DMS 273 treated with DMSO at 0.1 percent for 48 hours (cell line): ENCODE measurements at places on chromosomes 7 and 10.

DNA sequence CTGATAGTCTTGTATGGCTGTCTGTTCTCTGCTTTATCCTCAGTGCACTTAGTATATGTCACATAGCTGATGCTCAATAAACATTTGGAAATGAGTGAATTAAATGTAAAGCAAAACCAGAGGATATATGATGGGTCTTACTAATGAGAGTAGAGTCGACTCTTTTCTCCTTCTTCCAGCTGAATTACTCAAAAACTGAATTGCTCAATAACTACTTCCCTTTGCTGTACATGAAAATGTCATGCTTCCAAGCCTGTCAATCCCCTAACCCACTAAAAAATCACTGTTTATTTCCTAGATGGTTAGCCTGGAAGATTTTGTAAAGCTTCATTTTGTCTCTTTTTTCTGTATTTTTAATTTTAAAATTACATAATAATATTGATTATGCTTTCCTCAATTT lies 88.0 kb downstream of the OR13A1 start:
- no peak for DNase-seq

GRCh38 chr10:115093776-115094408 lies 727 bp downstream of the ATRNL1 start:
- DNase-seq: no peak

- DNase-seq: no peak
Observed at GRCh38 chr10:83835945-83836745, 303.2 kb upstream of the GHITM start.

DNA sequence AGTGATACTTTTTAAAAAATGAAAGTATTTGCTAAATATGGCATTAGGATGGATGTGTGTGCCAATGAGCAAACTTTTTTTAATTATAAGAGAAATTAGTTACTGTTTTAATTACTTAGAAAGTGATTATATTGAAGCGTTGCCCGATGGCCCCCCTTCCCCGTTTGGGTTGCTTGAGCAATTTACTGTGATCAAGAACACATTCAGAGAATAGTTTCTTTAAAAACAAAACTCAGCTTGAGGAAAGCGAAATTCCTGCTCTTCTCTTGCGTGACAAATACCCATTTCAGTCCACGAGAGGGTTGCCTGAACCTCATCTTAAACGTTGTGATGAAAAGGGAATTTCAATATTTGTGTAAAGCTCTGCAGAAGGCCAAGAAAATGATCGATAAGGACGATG lies 234.1 kb downstream of the GATA3 start:
- no peak for DNase-seq

DNA sequence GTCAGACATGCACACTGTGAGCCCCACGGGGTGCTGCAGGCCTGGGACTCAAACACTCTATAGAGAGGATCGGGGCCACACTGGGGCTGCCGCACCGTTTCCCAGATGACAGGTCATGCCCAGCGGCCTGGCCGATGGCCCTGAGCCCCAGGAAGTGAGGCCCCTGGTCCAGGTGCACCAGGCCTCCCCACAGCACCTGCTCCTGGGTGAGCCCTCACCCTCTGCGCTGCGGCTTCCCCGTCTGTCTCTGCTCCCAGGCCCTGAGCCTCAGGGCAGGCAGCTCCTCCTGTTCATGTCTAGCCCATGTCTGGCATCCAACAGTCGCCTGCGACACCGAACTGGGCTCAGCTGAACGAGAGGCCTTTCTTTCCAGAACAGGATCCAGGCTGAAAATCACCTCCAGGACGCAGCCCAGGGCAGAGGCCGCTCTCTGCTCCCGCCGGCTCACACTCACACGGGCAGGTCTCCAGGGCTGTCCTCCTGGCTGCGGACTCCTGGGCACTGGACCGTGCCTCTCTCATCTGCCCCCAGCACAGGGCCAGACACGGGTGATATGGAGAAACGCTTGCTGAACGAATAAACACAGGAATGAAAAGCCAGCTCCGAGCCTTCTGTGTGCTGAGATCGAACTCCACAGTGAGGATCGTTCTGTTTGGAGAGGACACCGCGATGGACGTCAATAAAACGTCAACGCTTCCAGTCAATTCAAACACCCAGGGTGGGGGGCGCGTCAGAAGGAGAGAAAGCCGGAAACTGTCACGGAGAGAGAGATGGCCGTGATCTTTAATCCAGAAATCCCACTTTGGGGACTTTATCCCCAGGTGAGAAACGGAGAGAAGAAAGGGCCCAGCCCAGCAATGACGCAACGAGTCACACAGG lies 202.4 kb downstream of the ELFN1 start:
- DNase-seq: no peak

- DNase-seq: no peak
Observed at GRCh38 chr7:154390961-154391360, 338.8 kb downstream of the DPP6 start.

- no peak for DNase-seq
Observed at GRCh38 chr10:113666682-113667252, 2.9 kb upstream of the NRAP start.

- no peak for DNase-seq
Observed at GRCh38 chr7:36040679-36041078, 112.4 kb upstream of the EEPD1 start.

DNA sequence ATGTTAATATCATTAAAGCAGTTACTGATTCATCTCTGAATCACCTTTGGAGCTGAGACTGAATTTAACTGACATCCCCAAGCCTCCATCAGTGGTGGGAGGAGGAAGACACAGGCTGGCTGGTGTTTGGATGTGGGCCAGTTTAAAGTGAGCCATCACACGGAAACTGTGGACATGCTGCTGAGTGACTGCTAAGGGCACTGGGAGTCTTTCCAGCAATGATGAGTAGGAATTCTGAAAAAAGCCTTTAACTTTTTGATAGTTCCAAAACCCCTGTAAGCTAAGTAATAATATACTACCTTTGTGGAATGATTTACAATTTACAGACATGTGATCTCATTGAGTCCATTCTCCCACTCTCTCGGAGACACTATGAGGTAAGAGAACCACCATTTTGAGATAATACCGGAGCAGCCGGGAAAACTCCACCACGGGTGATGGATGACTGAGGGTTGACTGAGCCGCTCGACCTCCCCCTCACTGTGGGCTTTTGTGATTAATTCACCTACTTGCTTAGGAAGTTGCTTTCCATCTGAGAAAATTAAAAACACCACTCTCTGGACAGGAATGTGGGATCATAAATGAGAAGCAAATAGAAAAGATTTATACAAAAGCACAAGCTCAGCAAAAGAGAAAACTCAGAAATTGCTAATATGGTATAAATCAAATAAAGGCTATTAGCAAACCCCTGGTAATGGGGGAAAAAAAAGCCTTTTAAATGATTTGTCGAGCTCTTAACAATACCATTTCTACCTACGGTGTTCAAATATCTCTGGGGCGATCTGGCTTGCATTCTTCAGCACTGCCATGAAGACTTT lies 194.8 kb downstream of the FANK1 start:
- no peak for DNase-seq

DNA sequence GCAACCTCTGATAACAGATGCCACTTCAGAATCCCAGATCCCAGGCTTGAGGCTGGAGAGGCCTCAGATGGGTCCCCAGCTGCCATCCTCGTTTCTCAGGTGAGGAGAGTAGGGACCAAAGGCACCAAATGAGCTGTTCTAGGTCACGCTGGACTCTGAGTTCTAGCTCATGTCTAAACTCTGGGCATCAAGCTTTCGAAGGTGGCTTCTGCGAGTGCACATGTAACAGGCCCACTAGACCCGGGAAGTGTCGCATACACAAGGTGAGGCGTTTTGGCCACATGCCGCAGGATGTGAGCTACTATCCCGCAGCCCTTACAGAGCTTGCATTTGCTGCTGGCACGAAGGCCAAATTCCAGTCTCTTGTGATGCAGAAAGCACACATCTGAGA lies 355.1 kb upstream of the SHH start:
- no peak for DNase-seq

DNA sequence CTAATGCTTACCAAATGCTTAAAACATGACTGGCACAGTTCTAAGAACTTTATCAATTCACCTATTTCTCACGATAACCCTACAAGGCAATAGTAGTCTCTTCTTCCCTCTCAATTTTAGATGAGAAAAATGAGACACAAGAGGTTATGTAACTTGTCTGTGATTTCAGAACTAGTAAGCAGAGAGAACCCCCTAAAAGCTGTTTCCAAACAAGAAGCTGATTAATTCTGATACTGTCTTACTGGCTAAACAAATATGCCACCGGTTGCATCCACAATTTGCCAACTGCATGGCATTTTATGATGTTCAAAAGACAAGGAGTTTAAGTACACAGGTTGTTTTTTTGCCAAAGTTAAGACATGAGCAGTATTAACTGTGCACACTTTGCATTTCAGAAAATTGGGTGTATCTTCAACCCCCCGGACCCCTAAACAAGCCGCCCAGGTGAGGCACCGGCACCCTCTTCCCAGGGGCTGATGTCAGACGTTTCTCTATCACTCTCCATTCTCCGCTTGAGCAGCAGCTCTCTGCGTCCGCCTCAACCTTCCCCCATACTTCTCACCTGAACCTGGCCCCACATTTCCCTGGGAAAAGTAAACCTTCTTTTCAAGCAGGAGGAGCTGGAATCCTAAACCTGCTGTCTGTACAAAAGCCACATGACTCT lies 21.7 kb downstream of the RSU1 start:
- no peak for DNase-seq

- no peak for DNase-seq
Observed at GRCh38 chr10:96324447-96324846, 20.2 kb downstream of the DNTT start.

- DNase-seq: no peak
Observed at GRCh38 chr7:79709574-79710409, 256.3 kb upstream of the MAGI2 start.

DNA sequence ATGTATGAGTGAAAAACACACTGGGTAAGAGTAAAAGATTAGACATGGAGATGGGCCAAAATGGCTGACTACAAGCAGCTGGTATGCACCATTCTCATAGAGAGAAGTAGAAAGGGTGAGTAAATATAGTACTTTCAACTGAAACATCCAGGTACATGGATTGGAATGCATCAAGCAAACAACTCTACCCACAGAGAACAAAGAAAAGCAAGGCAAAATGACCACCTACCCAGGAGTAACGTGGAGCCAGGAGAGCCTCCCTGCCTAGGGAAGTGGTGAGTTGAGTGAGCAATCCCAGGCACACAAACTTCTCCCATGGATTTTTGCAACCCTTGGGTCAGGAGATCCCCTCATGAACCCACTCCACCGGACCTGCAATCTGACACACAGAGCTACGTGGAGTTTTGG lies 212.8 kb downstream of the PTN start:
- no peak for DNase-seq

DNA sequence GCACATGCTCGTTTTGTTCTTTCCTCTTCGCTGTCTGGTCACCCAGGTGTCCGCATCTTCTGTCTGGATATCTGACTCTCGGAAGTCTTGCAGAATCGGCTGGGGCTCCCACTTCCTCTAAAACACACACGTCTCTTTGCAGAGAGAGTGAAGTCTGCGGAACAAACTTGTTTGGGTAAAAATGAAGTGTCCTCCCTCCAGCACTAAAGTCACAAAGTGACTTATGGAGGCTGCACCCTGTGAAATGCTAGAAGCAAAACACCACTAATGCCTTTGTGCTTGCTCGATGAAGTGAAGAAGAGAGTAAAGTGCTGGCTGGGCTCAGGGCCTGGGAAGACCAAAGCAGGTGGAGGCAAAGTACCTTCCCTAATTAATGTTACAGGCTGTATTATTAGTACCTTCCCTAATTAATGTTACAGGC lies 71.4 kb downstream of the FGFR2 start:
- no peak for DNase-seq

DNA sequence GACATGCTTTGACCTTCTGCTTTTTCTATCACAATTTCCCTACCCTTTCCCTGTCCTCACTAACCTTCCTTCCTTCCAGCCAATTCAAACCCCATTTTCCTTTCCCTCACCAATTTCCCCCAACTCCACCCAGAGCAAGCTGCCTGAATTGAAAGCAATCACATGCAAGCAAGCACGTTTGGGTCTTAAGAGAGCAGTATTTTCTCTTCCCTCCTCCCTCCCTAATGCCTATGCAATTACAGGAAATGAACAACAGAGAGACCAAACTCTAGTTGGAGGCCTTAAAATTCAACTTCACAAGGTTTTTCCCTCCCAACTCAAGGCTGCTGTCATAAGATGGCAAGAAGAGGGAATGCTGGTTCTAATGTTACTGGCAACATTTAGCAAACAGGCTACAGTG lies 117.2 kb downstream of the MYOF start:
- no peak for DNase-seq

GRCh38 chr7:127258111-127258510 lies 5.4 kb upstream of the GRM8 start:
- no peak for DNase-seq

GRCh38 chr7:15086131-15086611 lies 183.6 kb upstream of the DGKB start:
- DNase-seq: no peak

DNA sequence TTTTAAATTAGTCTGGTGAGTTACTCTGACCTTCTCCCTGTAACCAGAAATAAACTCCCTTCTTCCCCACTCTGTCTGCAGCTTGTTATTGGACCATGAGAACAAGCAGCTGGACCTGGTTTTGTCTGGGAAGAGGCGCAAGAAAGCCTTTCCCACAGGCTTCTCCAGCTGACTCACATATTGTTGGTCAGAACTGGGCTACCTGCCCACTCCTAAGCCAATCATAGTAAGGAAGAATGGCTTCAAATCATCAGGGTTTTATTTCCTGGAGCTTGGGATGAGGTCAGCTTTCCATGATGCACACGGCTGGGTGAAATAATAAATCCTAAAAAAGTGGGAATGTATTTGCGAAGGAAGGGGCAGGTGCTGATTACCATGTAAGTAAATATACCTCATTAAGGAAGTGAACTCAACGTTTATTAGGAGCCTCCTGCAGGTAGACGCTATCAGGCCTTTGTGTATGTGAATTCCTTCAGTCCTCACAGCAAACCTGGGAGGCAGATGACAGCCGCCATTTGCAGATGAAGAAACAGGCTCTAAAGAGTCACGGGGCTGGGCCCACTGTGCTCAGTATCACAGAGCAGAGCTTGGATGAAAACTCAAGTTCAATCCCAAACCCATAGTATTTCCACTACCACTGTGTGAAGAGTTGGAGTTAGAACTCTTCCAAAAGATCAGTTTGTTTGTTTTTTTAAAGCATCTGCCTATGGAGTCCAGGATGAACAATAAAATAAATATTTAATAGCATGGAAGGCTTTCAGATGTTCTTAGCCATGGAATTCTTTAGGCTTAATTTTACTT lies 32.8 kb downstream of the IL15RA start:
- no peak for DNase-seq

- no peak for DNase-seq
Observed at GRCh38 chr10:63761243-63761642, 240.0 kb downstream of the REEP3 start.

DNA sequence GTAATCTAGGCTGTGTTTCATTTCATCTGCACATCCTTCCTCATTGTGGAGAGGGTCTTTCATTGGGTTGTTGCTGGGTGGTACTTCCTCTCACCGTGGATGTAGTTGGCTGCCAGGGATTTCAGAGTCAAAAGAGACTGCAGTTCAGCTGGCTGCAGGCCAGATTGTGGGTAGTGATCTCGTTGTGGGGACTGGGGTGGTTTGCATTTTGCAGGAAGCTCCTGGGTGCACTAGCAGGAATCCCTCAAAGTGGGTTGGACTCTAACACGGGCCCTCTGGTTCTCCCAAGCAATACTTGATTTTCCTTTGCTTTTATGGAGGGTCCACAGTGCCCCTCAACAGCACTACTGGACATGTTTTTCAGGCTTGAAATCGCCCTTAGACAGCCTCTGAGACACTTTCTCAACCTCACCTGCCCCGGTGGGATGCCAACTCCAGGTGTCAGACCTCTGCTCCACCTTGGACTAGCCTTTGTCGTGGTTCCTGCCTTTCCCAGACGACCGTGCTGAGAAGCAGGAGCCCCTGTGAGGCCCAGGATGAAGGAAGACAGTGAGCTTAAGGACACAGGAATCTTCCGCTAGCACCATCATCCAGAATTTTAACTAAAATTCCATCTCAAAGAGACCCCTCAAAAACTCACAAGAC lies 23.9 kb upstream of the ZNF273 start:
- no peak for DNase-seq
